ENCODE measurements at places on chromosomes 4 and X. TPM values are rescaled to one million over a fixed set of nuclear protein-coding genes. Genes with fewer than 3 reads are reported as not detected.

GRCh38 chrX:25344161-25344936 lies 328.6 kb upstream of the ARX start:
- no peak for DNase-seq

DNA sequence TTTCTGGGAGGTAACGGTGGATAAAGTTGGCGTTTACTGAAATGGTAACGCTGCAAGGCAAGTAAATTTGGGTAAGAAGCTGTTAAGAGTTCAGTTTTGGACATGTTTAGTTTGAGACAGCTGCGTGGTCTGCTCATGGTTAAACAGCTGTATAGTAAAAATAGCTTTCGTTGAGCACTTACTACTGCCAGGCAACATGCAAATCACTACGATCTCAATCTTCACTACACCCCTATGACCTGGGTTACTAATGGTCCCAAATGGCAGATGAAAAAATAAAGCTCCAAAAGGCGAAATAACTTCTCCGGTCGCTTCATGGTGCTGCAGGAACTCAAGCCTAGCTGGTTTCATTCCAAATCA lies 22.2 kb downstream of the FABP2 start:
- DNase-seq, result no peak

- no peak for DNase-seq
These were observed 45.7 kb upstream of the HPF1 start for GRCh38 chr4:169803413-169803812.

DNA sequence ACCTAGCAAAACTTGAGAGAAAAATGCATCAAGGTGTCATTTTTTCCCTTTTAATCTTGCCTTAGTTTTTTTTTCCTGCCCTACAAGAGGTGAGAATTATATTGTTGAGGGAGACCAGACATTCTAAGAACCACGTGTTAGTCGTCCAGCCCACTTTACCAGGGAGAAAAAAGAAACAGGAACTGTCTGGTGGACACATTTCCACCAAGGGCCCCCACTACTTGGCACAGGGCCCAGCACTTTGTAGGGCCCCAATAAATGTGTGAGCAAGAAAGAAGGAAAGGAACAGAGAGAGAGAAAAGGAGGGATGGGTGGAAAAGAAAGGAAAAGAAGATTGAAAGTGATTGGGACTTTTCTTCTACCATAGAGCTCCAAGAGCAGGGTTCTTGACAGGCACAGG lies 3.9 kb upstream of the EGFL6 start:
- no peak for DNase-seq

- DNase-seq, result no peak
These were observed 401.8 kb downstream of the RAPGEF2 start for GRCh38 chr4:159504684-159505083.

DNA sequence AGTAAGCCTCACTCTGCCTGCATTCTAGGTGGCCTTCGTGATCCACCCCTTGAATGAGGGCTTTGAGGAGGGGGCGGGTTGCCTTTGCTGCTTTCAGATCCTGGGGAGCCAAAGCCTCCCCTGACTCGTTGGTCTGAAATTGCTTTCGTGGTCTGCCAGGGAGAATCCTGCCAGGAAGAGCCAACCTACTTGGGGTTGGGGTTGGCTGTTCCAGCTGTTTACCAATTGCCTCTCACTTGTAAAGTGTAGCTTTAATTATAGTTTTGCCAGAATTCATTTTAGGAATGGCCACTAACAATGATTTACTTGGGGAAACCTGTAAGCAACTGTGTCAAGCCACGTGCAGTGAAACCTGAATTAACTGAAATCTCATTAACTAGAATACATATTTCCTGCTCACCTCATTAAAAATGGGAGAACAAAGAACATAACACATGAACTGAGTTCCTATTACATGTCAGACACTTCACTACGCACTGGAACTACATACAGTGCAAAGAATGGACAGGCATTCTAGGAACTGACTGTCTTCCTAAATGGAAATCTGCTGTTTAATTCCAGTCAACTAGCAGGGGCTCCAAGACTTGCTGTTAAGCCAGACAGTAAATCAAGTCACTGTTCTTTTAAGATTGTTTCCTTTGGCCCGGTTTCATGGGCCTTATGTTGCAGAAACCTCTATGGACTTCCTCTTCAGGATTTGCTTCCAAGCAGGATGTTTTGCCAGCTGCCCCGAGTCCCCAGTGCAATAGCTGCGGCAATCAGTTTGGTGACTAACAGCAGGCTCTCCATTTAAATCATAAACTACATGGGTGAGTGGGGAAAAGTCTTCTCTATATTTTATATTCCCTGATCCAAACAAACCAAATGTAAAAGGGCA lies 16.4 kb upstream of the NKRF start:
- DNase-seq, result peak; percentile 56

GRCh38 chrX:108642273-108642628 lies 94.1 kb downstream of the IRS4 start:
- no peak for DNase-seq

DNA sequence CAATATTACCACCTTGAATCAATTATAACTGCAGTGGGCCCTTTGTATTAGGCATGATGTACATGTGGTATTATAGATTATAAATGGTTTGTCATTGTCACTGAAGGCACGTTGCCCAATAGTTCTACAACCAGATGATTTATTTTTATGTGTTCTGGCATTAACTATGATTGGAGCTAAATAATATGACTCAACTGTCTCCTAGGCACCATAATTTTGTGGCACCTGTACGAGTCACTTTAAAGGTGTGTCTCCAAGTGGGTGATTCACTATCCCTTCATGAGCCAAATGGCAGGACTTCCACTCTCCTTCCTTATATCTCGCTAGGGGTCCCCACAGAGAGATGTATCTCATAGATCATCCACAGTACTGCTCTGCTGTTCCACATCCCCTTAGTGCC lies 6.1 kb upstream of the SMPX start:
- no peak for DNase-seq

DNA sequence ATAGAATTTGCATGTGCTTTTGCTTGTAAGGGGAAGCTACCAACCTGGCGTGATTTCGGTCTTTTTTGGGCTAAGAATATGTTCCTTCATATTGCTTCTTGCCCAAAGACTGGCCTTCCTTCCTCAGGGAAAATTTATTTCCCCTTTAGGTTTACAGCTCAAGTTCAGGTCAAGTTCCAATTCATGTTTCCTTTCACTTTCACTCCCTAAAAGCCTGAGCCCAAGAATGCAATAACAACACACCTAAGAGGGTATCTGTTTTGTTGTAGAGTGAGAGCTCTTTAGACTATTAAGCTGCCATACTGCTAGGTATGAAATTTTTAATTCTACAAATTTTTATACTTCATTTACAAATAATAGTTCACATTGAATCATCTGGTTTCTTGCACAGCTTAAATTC lies 299.6 kb downstream of the TLL1 start:
- no peak for DNase-seq

KIAA0232 gene
- 27.4 TPM for polyA plus RNA-seq

FABP2 gene
- not detected for polyA plus RNA-seq

EBP gene
- 35.7 TPM for polyA plus RNA-seq

CXCL8 gene
- polyA plus RNA-seq, result 1.9 TPM

MAGEB4 gene
- not detected for polyA plus RNA-seq

ZNF280C gene
- polyA plus RNA-seq, result 8.9 TPM

PABPC1L2B gene
- not detected for polyA plus RNA-seq

RBM46 gene
- not detected for polyA plus RNA-seq

TMSB15C gene
- polyA plus RNA-seq, result 31.9 TPM

FGF13 gene
- 12.5 TPM for polyA plus RNA-seq
